Mammary epithelial cell (primary cell): ENCODE measurements at places on chromosomes 2 and 18. TPM values are rescaled to one million over a fixed set of nuclear protein-coding genes. Genes with fewer than 3 reads are reported as not detected.

The AKAIN1 gene
- not detected for total RNA-seq

DNA sequence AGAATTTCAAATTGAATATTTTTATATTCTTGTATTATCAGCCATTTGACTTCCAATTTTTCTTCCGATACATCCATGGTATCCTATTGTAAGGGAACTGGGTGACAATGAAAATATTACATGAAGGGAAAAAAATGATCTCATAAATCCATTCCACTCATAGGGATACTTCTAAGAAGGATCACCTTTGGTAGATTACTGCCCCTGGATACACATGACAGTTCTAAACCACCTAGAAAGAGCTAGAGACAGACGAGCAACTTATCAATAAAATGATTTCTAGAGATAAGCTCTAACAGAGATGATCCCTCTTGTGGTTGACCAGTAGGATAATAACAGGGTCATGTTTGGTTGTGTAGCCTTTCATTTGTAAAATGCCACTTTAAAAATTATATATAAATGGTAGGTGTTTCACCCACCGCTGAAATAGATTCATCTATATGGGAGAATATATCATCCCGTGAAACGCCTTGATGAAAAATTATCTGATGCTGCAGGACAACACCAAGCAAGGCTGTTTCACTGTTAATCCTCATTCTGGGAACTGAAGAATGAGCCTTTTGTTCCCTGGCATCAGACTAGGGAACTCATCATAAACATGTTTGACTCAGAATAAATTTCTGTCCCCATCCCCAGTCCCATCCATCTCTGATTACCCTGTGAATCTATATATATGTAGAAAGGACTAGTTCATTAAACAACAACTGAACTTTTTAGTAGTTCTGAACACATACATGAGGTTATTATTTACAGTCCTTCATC is 180.0 kb downstream of the TCF4 start:
- no peak for DNase-seq

DNA sequence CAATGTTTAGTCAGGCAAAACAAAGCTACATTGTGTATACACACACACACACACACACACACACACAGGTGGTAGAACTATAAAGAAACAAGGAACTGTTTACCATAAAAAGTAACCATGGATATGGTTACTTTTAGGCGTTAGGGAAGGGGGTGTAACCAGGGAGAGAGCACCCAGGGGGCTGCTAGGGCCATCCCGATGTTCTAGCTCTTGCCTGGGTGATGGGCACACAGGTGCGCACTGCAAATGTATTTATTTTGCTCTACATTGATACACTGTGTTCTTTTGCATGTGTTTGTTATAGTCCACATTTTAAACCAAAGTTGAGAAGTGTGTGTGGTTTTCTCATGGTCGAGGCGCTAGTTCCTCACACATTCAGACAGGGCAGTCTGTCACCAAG is 69.8 kb upstream of the MYCN start:
- no peak for DNase-seq

The DSG1 gene
- total RNA-seq = 0.08 and 0.33 TPM in 2 replicates

DNA sequence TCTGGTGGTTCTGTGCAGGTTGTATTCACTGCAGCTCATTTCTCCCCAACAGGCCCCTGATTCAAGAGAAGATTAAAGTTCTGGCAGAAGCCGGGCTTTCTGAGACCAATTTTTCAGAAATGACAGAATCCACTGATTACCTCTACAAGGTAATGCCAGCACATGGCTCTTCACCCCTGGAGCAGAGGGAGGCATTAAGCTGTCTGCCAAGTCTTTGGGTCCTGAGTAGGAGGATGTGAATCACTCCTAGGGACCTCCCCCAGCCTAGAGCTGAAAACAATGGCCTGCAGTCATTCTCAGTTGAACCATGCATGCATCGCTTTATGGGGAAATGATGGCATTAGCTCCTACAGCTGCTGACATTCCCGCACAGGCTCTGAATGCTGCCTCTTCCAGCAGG is 20.5 kb upstream of the RPL37A start:
- peak; percentile 93 for DNase-seq

The PTPRN gene
- not detected in 2 replicates for total RNA-seq

GRCh38 chr2:120632796-120633646 is 102.6 kb upstream of the GLI2 start:
- DNase-seq = no peak

The COLEC11 gene
- total RNA-seq = not detected

The COBLL1 gene
- total RNA-seq = 35.0 TPM

The MERTK gene
- total RNA-seq = 0.19 and 0.48 TPM in 2 replicates

DNA sequence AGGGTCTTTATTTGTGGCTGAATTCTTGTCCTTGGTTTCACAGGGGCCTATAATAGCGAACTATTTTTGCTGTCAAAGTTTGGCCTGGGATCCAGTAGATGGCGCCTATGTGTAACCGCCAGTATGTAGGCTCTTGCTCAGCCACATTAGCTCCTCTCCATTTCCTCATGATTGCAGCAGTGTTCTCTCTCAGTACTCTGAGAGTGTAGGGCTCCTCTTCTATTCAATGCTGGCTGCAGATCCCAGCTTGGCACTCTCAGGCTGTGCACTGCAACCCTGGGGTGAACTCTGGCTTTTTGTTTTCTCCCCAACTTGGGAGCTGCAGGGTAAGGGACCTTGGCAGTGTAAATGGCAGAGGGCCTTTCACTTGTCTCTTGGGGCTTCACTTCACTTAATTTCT is 344.6 kb upstream of the CHAC2 start:
- DNase-seq = peak; percentile 51

GRCh38 chr2:19845323-19845920 is 56.4 kb downstream of the TTC32 start:
- no peak for DNase-seq

- no peak for DNase-seq
These were observed 61.3 kb upstream of the HDAC4 start for GRCh38 chr2:239462191-239462515.

The IL1R1 gene
- 8.7 TPM for total RNA-seq

GRCh38 chr2:242046206-242046826 is 176.8 kb downstream of the RTP5 start:
- no peak for DNase-seq

The CD8A gene
- 0.17 TPM for total RNA-seq

- DNase-seq = no peak
These were observed 202.8 kb downstream of the PIK3C3 start for GRCh38 chr18:42157878-42158277.

GRCh38 chr2:236119003-236119402 is 49.2 kb downstream of the GBX2 start:
- DNase-seq = no peak

GRCh38 chr2:127049927-127050802 is 56.8 kb downstream of the BIN1 start:
- DNase-seq = peak; percentile 20

- DNase-seq = no peak
These were observed 155.7 kb downstream of the DLGAP1 start for GRCh38 chr18:4299395-4299794.

DNA sequence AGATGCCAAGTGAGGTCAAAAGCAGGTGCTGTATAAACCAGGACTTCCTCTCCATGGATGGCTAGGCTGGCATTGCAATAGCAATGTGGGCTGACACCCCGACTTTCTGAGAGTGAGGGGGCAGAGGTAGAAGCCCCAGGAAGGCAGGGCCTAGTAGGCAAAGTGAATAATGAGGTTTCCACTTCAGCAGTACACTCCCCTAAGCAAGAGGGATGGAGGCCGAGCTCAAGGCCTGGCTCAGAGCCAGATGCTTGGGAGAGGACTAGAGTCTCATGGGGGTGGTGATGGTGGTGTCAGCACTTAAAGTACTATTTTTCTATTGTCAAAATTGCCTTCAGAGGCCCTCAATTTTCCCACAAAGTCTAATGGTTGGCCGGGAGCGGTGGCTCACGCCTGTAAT is 41.6 kb upstream of the HK2 start:
- DNase-seq = no peak

DNA sequence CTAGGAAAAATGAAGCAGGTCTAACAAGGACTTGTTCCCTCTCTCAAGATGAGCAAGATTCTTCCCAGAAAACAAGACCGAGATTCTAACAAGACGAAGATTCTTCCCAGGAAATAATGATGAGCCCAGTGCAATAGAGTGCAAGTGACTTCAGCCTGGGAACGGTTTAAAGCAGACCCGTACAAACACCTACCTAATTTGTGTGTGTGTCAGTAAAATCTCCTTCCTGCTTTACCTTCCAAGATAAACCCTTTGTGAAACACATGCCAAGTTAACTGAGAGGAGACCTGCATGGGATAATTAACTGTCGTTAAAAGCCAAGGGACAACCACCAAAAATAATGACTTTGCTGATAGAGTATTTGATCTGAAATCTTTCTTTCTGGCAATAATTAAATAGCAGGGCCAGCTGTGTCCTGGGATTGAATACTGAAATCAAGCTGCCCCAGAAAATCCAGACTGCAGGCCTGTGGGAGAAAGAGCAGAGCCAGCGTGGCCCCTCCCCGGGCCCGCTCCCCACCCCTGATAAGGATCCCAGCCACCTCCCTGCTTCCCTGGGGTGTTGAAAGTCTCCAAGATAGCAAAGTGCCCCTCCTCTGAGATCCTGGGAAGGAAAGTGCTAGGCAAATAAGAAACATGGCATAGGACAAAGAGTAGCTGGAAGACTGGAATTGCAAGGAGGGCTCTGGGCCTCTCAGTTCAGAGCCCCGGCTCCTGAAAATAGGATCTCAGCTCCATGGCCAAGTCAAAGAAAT is 145.5 kb downstream of the CYP26B1 start:
- no peak for DNase-seq

The FBXO41 gene
- total RNA-seq = 7.1 and 8.9 TPM in 2 replicates

The PASK gene
- 8.6 and 18.6 TPM in 2 replicates for total RNA-seq

GRCh38 chr18:11877497-11878135 is 26.4 kb downstream of the CHMP1B start:
- no peak for DNase-seq

GRCh38 chr18:57931038-57931437 is 113.0 kb upstream of the NEDD4L start:
- DNase-seq = no peak

DNA sequence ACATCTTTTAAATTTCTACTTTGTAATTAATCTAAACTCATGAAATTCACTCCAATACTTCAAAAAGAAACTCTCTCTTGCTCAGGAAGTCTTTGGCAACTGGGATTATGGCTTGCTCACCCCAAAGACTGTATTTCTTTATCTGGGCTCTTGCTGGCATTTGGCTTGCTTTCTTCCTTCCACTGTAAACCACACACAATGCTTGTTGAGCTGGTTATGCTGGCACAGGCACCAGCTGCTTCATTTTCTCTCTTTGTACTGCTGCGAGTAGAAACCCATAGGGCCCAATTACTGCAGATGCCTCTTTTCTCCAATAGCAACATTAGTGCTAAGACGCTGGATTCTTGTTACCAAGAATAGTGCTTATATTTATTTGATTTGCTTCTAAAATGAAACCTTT is 51.4 kb downstream of the SLC38A11 start:
- DNase-seq = peak; percentile 48

GRCh38 chr2:51472300-51472699 is 440.4 kb upstream of the NRXN1 start:
- DNase-seq = no peak

The CCDC141 gene
- not detected in 2 replicates for total RNA-seq

DNA sequence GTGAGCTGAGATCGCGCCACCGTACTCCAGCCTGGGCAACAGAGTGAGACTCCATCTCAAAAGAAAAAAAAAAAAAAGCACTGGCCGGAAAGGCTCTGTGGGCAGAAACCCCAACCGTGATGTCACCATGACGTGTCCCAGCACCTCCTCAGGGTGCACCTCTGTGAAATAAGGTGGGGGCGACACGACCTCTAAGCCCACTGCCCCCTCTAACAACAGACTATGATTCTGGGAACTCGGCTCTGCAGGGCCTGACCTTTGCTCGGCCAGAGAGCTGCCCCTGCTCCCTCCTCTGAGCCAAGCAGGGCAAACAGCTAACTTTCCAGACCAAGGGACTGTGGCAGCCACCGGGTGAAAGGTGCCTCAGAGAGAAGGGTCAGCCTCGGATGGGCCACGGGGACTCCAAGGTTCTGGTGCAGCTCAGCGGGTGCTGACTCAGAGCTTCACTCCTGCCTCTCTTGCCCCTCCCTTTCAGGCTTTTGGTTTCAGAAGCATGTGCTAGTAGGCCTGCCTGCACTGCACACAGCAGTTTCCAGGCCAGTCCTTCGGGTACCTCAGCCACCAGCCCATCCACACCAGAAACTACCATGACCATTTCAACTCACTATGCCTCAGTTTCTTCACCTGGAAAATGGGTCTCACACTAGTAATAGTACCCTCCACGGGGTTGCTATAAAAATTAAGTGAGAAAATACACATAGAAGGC is 8.0 kb downstream of the TMBIM1 start:
- peak; percentile 86 for DNase-seq

The ANKRD30B gene
- total RNA-seq = not detected

The ABCG8 gene
- total RNA-seq = not detected in 2 replicates
